ENCODE measurements at places on chromosomes 1 and 21. TPM values are rescaled to one million over a fixed set of nuclear protein-coding genes. Genes with fewer than 3 reads are reported as not detected.
A peak's percentile ranks its signal among the peaks of the same experiment; 100 is the strongest.

- no peak overlapping the region for H3K4me3 ChIP-seq
- peaks cover 2% of the 10 kb centered on the region for H3K27me3 ChIP-seq
- H3K36me3 ChIP-seq = no peaks in the 10 kb centered on the region
- DNase-seq = no peak
Measured at GRCh38 chr1:214658175-214658574, 55.2 kb downstream of the CENPF start.

Gene CYP4A11
- 0.71 TPM for total RNA-seq

Gene AIRE
- total RNA-seq = not detected

Gene FCAMR
- not detected for total RNA-seq

DNA sequence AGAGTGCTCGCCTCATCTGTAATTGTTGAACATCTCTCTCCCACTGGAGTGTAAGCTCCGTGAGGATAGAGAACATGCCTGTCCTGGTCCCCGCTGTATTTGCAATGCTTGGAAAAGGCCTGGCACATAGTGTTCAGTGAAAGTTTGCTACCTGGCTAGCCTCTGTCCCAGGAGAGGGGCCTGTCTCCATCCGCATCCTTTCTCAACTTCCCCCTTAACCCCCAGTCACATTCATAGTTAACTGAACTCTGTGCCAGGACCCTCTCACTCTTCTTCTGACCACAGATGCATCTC lies 15.2 kb downstream of the SPOCD1 start:
- DNase-seq = no peak
- no peak overlapping the region for H3K4me3 ChIP-seq
- H3K27me3 ChIP-seq = peaks cover 11% of the 10 kb centered on the region

DNA sequence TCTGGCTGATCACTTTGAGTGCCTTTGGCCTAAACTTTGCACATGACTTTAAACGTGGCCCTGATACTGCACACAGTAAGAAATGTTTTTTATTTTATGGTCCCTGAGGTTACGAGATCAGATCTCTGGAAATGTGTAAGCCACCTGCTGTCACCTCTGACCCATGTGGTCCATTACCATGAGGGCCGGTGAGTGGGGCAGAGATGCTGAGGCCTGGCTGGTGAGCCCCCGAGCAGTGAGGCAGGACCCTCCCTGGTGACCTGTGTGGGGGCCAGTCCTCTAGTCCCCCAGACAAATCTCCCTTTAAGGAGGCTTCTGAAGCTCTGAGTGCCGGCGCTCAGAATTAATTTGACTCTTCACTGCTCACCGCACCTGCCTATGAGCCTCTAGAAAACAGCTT lies 12.4 kb downstream of the TFF3 start:
- no peak overlapping the region for H3K27ac ChIP-seq
- no peaks in the 10 kb centered on the region for H3K36me3 ChIP-seq
- no peak for DNase-seq
- H3K4me3 ChIP-seq = no peak overlapping the region
- peaks cover 23% of the 10 kb centered on the region for H3K4me1 ChIP-seq
- peaks cover 8% of the 10 kb centered on the region for H3K27me3 ChIP-seq

GRCh38 chr21:44767834-44768831 lies 33.5 kb downstream of the UBE2G2 start:
- H3K4me3 ChIP-seq = peak overlapping the region; percentile 54
- H3K4me1 ChIP-seq = peaks cover 31% of the 10 kb centered on the region
- peaks cover 14% of the 10 kb centered on the region for H3K27me3 ChIP-seq
- DNase-seq = no peak

DNA sequence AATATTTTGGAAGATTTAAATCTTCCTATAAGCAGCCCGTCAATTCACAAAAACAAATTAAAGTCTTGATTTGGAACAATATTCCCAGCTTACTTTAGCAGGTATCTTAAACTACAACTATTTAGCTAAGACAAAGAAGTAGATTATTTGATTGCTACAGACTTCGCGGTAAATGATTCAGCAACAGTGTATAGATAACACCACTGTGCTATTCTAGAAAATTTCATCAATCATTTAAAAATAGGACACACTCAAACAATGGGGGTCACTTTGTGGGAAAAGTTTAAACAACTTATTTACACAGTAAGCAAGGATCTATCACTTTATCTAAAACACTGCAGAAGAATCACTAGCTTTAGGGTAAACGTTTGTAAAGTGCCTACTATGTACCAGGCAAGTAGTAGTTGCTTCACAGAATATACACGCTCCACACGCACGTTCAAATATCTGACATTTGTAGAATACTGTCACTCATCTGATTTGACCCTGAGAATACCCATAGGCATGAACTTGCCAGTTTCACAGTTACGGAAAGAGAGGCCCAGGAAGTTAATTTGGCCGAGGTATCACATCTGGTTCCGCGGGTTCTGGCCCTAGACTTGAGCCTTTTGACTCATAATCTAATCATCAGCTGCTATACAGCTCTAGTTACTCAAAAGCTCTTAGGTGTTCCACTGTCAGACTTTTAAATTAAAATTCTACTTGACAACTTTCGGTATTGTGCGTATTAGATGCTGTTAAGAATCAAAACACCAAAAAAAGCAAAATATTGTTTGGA lies 876 bp downstream of the DENND2C start:
- H3K36me3 ChIP-seq = no peaks in the 10 kb centered on the region
- DNase-seq = no peak
- H3K4me3 ChIP-seq = peak overlapping the region; percentile 91
- no peaks in the 10 kb centered on the region for H3K4me1 ChIP-seq

GRCh38 chr1:194862129-194862528 lies 1675.7 kb upstream of the B3GALT2 start:
- no peak for DNase-seq
- H3K27me3 ChIP-seq = no peaks in the 10 kb centered on the region
- H3K4me3 ChIP-seq = no peak overlapping the region
- no peaks in the 10 kb centered on the region for H3K4me1 ChIP-seq
- no peaks in the 10 kb centered on the region for H3K36me3 ChIP-seq

- DNase-seq = no peak
- no peak overlapping the region for H3K27ac ChIP-seq
- no peak overlapping the region for H3K4me3 ChIP-seq
- H3K4me1 ChIP-seq = peaks cover 4% of the 10 kb centered on the region
- H3K36me3 ChIP-seq = no peaks in the 10 kb centered on the region
Measured at GRCh38 chr1:115543247-115543646, 98.5 kb upstream of the VANGL1 start.

DNA sequence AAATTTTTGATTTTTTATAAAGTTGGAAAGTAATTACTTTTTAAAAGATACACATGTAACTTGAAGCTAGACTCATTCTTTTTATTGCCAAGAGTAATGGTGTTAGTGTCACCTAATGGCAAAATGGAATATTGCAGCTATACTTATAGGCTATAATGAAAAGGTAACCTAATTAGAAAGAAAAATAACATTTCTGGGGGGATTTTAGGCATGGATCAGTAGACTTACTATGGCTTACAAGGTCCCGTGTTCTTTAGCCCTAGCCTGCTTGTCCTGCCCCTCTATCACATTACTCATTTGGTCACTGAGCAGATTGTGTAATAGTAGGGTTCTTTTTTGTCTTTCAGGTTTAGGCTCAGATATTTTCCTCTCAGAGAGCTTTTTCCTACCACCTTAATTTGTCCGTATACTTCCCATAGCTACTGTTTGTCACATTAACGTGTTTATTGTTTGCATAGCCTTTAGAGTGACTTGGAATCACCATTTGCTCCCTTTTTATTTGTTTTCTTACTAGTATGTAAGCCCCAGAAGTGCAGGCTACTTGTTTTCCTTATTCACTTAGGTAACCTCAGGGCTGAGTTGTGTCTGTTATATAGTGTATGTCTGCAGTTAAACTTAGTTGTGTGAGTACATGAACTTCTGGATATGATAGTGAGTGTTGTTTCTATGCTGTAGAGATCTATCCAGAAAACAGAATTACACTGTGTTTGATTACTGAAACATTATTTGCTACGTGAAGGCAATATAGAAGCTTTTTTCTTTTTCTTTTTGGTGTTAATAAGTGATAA lies 58.7 kb downstream of the RABGAP1L start:
- H3K4me1 ChIP-seq = no peaks in the 10 kb centered on the region
- peaks cover 5% of the 10 kb centered on the region for H3K36me3 ChIP-seq
- H3K4me3 ChIP-seq = no peak overlapping the region
- H3K27me3 ChIP-seq = no peaks in the 10 kb centered on the region
- no peak for DNase-seq

DNA sequence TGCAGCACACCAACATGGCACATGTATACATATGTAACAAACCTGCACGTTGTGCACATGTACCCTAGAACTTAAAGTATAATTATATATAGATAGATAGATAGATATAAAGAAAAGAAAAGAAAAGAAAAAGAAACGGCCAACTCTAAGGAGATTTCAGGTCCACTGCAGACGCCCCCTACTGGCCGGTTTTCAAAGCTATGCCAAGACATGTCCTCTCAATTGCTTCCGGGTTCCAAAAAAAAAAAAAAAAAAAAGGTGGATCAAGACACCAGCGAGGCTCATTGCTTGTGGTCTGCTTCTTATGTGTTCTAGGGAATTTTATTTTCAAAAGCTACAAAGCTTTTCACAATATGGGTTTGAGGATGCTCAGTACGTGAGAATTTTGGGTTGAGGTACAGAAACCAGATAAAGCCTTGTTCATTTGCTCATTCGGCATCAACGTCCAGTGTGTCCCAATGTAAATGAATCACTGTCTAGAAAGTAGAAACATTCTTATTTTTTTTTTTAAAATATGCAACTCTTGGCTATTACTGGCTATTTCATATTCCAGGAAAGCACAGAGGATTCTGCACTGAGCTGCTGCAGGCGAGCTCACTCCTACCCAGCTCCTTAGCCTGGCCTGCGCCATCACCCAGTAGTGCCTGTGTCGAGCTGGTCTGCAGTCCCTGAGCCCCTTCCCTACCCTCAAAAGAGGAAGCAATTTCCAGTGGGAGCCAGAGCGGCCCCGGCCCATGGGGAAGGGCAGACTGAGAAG lies 643.0 kb downstream of the KIF26B start:
- no peaks in the 10 kb centered on the region for H3K36me3 ChIP-seq
- H3K27me3 ChIP-seq = peaks cover 1% of the 10 kb centered on the region
- H3K4me3 ChIP-seq = no peak overlapping the region
- no peak overlapping the region for H3K27ac ChIP-seq

Data from glutamatergic neuron (in vitro differentiated cells).